Lower lobe of right lung (tissue), 2 donors: ENCODE measurements at places on chromosomes 2 and 18. TPM values are rescaled to one million over a fixed set of nuclear protein-coding genes. Genes with fewer than 3 reads are reported as not detected.

DNA sequence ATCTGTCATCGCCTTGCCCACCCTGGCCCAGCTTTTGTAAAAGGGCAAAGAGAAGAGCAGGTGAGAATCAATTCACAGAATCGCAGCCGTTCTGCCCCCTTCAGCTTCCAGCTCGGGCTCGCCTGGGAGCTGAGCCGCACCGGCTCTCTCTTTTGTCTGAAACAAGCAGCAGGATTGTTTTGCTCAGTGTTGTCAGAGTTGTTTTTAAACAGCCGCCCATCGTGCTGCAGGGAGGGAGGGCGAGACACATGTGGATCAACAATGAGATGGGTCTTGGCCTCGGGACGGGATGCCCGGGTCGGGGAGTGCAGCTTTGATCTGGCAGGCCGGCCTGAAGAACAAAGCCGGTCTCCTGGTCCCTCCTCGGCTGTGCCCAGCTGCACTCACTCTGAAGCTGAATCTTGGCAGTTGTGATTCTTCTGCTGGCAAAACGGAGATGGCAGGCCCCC is 39.7 kb upstream of the HDAC4 start:
- no peak for DNase-seq

GRCh38 chr18:65704046-65704445 is 46.8 kb upstream of the CDH7 start:
- DNase-seq, result no peak

DNA sequence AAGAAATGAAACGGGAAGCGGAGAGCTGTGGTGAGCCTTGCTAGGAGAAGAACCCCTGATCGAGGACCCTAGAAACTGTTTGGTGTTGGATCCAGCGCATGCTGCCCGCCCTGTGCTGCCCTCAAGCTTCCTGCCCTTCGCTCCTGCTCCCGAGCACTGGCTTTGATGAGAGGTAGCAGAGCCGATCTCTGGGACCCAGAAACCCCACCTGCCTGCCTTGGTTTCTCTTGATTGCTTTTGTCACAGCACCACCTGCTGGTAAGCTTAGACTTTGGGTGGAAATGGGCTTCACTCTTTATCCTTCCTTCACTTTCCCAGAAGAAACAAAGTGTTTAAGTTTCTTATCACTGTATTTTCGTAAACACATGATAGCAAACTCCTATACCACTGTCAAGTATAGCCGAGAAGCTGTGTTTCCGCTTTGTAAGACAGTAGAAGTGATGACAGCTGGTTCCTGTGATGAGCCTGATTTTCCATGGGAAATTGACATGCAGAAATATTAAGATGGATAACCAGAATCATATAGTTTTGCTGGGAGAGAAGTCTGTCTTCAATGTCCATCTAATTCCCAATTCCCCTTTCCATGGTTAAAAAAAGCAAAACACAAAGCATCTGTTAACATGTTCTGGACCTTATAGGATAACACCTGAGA is 267.4 kb downstream of the PHLPP1 start:
- DNase-seq, result no peak

DNA sequence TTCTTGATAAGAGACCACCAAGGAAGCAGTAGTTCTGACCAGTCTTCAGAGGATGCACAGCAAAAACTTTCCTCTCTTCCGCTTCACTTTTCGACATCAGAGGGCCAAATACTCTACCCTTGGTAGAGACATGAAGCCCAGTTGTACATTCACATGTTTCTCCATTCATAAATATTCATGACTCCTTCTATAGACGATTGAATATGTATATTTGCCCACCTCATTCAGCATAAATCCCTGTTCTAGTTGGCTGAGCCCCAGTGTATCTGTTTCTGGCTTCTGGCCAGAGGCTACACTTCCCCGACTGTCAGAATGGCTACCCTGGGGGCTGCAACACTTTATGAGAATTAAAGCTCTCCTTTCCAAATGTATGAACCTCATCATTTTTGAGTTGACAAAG is 258.5 kb downstream of the ASXL3 start:
- no peak for DNase-seq

DNA sequence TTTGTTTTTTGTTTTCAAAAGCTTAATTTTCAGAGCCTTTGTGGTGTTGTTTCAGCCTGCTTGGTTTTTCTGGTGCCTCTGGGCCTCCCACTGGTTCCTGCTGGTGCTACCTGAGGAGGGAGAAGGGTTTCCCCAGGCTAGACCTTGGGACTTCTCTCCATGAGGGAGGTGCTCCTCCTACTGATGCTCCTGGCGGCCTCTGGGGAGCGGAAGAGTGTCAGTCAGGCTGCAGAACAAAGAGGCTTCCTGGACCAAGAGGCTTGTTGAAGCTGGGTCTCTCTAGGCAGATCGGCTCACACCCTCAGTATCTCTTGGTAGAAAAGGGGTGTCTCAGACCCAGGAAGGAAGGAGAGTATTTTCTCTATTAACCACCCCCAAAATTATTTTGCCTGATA is 32.2 kb downstream of the RFX8 start:
- no peak for DNase-seq

- DNase-seq, result no peak
These were observed 28.6 kb downstream of the ARID5A start for GRCh38 chr2:96565111-96565510.

DNA sequence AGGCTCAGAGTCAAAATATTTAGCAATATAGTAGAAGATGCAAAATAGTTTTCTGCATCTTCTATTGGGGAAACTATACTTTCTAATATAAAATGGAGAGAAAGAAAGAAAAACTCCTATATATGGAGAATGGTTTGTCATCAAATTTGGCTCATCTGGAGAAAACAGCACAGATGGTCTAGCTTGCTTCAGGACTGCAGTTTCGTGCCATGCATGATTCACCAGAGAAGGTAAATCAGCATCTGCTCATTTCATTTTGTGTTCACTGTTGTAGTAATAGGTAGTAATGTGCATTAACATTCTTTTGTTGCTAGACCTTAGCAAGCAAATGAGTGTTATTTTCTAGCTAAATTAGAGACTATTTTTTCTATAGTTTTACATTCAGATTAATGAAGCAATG is 179.0 kb downstream of the ASXL3 start:
- DNase-seq, result no peak

- DNase-seq, result no peak
These were observed 10.0 kb downstream of the SH3BP4 start for GRCh38 chr2:234961784-234962183.

GRCh38 chr2:70029814-70030409 is 57.4 kb upstream of the PCBP1 start:
- peak; percentile 48 for DNase-seq

- DNase-seq, result no peak
These were observed 9.7 kb downstream of the SMAD7 start for GRCh38 chr18:48940854-48941611.

DNA sequence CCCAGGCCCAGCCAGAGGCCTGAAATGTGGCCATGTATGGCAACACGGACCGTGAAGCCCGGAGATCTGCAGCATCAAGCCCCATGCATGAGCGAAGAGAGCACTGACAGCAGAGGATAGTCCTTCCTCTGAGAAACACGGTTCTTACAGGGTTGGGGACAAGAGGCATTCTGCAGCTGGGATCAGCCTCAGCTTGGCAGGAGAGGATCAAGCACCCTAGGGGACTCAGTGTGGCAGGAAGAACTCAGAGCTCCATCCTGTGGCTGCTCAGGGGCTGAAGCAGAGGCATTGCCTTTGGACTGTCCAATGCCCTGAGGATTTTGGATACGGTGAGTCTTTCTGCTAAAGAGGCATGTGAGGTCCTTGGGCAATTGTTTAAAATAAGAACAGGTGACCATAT is 368.7 kb downstream of the ZNF516 start:
- DNase-seq, result no peak

- DNase-seq, result no peak
These were observed 40.3 kb downstream of the GLI2 start for GRCh38 chr2:120775801-120776589.

DNA sequence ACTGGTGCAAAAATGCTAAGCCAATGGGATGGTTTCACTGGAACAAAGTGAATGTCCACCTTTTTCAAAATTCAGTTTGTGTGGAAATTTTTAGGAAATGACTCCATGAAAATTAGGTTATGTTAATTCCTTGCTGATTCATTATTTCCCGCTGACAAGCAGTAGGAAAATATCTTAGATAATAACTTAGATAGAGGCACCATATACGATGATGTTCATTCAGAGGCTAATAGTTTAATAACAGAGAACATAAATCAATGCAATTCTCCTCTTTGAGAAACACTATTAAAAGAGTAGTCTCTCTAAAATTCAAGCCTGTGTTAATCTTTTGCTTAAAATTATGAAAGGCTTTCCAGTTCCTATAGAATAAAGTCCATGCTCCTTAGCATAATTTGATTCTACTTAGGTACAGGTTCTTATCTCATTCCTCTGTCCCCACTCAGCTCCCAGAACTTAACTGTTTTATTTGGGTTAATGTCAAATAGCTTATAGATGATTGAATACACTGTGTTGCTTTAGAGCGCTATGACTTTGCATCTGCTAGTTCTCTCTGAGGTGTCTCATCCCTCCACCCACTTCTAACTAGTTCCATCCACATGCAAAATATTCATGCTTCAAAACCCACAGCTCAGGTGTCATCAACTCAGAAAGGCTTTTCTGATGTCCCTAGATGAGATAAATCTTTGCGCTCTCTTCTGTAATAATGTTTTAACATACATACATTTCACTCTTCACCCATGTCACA is 503.6 kb downstream of the ERBB4 start:
- no peak for DNase-seq

- DNase-seq, result no peak
These were observed 1337.2 kb upstream of the NRXN1 start for GRCh38 chr2:52369178-52369577.

DNA sequence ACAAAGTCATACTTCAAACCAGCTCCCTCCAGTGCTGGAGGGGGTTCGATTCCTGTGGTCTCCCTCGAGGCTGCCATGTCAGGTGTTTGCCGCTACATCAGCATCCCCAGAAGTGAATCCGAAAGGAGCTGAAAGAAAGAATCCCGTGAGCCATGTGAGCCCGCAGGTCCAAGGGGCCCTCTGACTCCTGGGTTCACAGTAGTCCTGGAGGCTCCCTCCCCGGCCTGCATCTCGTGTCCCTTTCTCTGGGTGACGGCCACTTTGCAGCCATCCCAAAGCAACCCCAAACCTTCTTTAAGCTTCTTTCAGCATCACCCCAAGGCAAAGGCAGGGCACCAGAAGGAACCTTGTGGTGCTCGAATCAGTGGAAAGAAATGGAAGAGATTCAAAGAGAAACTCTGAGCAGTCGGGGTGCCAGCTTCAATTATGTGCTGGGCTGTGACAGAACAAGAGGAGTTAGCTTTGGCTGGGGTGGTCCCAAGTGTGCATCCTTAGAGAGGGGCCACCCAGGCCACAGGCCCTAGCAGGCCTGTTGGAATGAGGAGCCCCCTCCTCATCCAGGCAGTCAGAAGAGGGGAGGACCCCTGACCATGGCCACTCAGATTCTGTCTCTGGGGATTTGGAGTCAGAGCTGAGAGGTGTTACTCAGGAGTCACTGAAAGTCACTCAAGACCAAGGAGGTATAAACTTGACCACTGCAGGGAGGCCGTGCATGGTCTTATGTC is 59.7 kb downstream of the CIB4 start:
- DNase-seq, result no peak

- no peak for DNase-seq
These were observed 16.3 kb upstream of the PDCL3 start for GRCh38 chr2:100546469-100546868.

DNA sequence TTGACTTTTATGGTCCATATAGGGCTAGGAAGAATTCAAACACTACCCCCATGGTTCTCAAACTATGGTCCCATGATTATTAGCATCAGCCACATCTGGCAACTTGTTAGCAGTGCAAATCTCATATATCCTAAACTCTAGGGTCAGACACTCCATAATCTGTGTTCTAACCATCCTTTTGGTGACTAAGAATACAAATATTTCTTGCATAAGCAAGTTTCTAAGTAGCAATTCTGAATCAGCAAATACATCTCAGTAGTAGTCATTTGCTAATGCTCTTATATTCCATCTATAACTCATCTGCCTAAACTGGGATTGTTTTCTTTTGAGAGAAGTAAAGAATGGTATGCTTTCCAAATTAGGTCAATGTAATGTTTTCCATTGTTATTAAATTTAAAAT is 447.3 kb downstream of the TMX3 start:
- no peak for DNase-seq

- no peak for DNase-seq
These were observed 678.9 kb upstream of the CELF4 start for GRCh38 chr18:38244480-38244879.

DNA sequence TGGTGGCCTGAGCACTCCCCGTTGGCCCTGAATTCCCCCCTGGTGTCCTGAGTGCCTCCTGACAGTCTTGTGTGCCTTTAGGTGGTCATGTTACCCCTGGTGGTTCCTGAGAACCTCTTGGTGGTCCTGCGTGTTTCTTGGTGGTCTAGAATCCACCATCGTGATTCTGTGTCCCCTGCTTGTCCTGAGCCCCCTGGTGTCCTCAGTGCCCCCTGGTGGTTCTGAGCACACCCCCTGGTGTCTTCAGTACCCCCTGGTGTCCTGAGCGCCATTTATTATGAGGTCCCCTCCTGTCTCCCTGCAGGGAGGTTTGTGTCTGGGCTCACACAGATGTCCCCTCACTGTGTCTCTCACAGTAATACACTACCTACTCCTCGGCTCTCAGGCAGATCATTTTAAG is 61.3 kb upstream of the MAL start:
- no peak for DNase-seq

- DNase-seq, result no peak
These were observed 116.0 kb upstream of the PELI1 start for GRCh38 chr2:64260093-64260803.

GRCh38 chr2:174341293-174341994 is 6.7 kb downstream of the SP9 start:
- peak; percentile 92 for DNase-seq

GRCh38 chr2:53509831-53510388 is 257.7 kb upstream of the CHAC2 start:
- DNase-seq, result peak; percentile 48

DNA sequence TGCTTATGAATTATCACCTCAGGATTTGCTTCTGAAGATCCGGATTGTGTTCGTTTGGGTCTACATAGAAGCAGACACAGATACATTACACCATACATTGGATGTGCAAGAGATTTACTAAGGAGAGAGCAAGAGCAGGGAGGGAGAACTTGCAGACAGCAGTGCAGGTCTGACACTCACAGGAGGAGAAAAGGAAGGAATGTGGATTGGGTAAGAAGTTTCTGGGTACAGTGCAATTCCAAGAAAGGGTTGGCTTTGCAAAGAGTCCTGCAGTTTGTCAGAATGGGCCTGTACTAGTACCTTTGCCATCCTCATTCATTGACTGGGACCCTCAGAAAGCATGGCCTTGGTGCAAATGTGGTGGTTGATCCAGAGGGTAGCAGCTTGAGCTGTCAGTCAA is 4.8 kb upstream of the THOC1 start:
- no peak for DNase-seq

CD226 gene
- total RNA-seq, result 5.4 TPM

GPR75 gene
- total RNA-seq, result 3.2 TPM

FAM237A gene
- total RNA-seq, result not detected

ICOS gene
- total RNA-seq, result 3.0 TPM

KIF5C gene
- total RNA-seq, result 0.47 TPM

SLC4A3 gene
- total RNA-seq, result 1.0 TPM

C18orf54 gene
- 3.9 TPM for total RNA-seq

TMEM37 gene
- total RNA-seq, result 21.7 TPM

POTEI gene
- total RNA-seq, result 0.24 TPM

SCYGR4 gene
- not detected for total RNA-seq

TUBB8B gene
- 0.47 TPM for total RNA-seq

VWA3B gene
- 7.9 TPM for total RNA-seq
